ENCODE measurements at places on chromosomes 7 and 10.
A peak's percentile ranks its signal among the peaks of the same experiment; 100 is the strongest.

DNA sequence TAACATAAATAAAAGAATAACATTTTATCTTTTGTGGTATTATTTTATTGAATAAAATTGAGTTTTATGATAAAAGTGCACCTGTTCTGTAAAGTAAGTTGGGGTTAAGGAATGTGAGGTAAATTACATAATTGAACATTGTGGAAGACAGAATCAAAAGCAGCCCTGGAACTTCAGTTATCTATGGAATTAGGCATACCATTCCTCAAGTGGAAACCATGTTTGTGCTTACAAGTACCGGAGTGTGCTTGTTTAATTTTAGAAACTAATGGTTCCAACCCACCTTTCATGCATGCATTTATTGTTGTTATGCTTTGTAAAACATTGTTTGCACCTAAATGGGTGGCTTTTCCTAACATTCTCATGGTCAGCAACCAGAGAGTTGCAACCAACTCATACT, 28.0 kb downstream of the RBM17 start:
- no peak for DNase-seq

GRCh38 chr7:105655500-105656380, 74.4 kb upstream of the EFCAB10 start:
- DNase-seq, result no peak

GRCh38 chr7:78605119-78605518, 806.5 kb downstream of the PHTF2 start:
- no peak for DNase-seq

GRCh38 chr10:49309691-49310411, 10.9 kb downstream of the C10orf71 start:
- DNase-seq, result no peak

GRCh38 chr7:107090457-107090856, 46.0 kb downstream of the PRKAR2B start:
- no peak for DNase-seq

DNA sequence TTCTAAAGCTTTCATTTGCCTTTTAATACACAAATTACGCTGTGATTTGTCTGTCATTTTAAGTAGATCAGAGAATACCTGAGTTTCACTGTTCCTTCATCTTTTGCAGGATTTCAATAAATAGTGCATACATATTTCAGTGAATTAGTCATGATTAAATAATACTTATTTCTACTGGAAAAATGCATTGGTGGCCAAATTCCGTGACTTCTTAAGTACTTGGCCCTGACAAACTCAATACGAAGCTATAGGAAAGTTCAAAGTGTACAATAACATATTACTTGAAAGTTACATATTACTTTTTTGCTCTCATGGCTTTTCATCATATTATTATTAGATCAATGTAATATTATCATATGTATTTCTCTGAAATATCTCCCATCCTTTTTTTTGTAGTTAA, 16.1 kb upstream of the PLXDC2 start:
- DNase-seq, result no peak

- no peak for DNase-seq
Observed at GRCh38 chr7:157568106-157568769, 231.4 kb downstream of the DNAJB6 start.

DNA sequence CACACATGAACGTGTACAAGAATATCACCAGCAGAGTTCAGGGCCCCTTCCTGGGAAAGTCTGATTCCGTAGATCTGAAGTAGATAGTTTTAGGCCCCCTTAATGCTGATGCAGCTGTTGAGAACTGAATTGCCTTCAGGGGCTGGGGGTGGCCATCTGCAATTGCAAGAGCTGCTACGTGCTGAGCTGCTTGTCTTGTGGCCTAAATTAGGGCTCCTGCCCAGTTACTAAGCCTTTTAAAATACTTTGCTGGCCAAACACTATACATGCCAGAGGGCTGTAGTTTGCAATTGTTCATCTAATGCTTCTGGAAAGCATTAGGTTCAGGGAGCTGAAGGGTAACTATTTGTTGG, 71.7 kb downstream of the TMEM178B start:
- DNase-seq, result no peak

- DNase-seq, result peak; percentile 60
Observed at GRCh38 chr10:86349474-86349873, 17.1 kb downstream of the GRID1 start.
